ENCODE measurements at places on chromosomes 7 and 10.

DNA sequence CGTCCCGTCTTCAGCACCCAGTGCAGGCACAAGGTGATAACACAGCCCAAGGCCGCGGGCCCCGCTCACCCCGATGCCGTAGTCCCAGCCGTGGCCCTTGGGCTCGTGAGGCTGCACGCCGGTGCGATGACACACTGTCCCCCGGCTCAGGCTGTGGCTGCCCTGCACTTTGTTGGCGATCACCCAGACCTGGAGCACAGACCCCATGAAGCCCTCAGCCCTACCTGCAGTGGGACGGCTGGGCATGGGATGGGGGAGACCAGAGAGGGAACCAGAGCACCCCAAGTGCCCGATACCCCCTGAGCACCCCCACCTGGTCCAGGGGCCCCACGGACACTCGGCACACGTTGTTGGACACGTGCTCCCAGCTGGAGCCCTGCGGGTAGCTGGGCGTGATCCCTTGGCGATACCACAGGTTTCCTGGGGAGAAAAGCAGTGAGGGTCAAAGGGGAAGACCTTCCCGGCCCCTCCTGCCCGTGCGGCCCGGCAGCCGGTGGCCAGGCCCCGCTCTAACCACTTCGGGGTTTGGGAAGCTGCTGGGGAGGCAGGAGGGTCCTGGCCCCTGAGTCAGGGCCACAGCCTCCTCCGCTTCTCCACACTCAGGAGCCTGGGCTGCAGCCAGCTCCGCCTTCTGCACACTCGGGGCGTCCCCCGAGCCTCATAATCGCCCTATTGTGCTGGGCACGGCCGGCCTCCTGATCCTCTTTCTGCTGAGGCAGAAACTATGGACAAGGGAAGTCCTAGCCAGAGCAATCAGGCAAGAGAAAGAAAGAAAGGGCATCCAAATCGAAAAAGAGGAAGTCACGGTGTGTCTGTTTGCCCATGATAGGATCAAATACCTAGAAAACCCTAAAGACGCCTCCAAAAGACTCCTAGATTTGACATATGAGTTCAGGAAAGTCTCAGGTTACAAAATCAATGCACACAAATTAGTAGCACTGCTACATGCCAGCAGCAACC is 6.7 kb downstream of the BHLHA15 start:
- no peak for DNase-seq

DNA sequence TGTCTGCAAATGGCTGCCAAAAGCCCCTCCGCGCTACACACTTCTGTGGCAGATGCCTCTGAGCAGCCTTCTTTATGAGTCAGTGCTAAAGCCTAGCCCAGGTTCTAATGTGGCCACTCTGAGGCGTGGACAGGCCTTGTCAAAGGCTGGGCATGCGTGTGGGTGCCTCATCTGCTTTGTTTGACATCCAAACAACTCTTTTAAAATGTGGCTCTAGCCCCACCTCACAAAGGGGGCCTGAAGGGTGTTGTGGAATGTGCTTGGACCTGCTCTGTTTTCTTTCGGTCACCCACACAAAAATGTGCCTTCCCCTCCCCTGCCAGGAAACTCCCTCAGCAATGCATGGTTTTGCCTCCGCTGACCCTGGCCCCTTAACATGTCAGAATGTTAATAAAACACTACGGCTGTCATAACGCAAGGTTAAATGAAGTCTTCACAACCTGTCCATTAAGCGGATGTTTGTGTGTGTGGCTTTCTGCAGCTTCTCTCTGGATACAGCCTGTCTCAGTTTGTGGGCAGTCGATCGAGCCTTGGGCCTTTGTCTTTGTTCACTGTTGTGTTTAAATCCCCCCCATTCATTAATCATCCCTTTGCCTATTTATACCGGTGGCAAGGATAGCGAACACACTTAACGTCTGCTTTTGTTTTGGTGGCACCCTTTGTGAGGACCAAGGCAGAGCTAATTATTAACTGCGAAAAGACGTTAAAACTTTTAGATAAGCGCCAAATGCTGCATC is 718.9 kb downstream of the LRMDA start:
- DNase-seq: peak; percentile 80

- DNase-seq: peak; percentile 62
These were observed 41.1 kb downstream of the ASZ1 start for GRCh38 chr7:117386110-117386706.

GRCh38 chr7:4996696-4997222 is 37.8 kb upstream of the MMD2 start:
- DNase-seq: no peak

- peak; percentile 44 for DNase-seq
These were observed 176.0 kb upstream of the MYO3A start for GRCh38 chr10:25758041-25758457.

GRCh38 chr7:120941856-120942255 is 8.7 kb upstream of the ING3 start:
- no peak for DNase-seq

GRCh38 chr10:94035982-94036765 is 42.4 kb downstream of the PLCE1 start:
- no peak for DNase-seq

DNA sequence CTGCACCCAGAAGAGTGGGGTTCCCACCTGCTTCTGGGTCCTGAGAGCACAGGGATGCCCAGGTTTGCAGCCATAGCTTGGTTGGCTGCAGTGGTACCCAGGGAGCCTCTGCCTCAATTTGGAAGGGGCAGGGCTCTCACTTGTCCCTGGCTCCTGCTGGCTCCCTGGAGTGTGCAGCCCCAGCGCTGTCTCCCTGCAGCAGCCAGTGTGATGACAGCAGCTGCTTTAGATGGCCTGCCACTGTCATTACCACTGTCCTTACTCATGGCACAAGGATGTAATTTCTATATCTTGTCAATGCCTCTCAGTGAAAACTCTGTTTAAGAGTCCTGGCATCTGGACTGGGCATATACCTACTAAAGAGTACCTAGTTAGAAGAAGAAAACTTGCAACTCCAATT is 250.9 kb downstream of the KIF20B start:
- no peak for DNase-seq

DNA sequence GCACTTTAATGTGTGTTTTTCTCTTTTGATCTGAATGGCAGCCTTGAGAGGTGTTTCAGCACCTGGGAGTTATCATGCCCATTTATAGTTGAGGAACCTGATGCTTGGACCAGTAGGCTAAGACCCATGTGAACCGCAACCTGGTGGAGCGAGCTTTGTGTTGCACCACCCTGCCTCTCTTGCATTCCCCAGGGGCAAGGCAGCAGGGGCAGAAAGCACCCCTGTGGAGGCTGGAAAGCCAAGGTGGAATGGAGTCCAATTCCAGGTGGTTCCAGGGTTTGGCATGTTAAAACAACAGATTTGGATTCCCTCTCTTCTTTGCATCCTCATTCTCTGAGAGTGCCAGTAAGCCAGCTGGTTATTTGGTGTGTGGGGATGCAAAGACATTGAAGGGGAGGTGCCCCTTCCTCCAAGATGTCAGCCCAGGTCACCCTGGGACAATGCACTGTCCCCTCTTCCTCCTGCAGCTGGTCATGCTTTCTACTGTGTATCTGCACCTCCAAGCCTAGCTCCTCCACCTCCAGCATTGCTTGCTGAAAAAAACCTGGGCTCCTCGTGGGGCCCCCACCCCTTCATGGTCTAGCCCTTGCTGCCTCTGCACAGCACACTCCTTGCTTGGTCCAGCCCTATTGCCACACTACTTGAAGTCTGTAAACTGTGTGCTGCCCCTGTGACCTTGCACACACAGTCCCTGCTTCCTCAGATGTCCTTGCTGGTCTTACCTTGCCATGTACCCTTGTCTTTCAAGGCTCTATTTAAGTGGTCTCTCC is 5.6 kb upstream of the CDH23 start:
- no peak for DNase-seq

GRCh38 chr10:68261132-68261856 is 29.4 kb upstream of the ATOH7 start:
- no peak for DNase-seq

DNA sequence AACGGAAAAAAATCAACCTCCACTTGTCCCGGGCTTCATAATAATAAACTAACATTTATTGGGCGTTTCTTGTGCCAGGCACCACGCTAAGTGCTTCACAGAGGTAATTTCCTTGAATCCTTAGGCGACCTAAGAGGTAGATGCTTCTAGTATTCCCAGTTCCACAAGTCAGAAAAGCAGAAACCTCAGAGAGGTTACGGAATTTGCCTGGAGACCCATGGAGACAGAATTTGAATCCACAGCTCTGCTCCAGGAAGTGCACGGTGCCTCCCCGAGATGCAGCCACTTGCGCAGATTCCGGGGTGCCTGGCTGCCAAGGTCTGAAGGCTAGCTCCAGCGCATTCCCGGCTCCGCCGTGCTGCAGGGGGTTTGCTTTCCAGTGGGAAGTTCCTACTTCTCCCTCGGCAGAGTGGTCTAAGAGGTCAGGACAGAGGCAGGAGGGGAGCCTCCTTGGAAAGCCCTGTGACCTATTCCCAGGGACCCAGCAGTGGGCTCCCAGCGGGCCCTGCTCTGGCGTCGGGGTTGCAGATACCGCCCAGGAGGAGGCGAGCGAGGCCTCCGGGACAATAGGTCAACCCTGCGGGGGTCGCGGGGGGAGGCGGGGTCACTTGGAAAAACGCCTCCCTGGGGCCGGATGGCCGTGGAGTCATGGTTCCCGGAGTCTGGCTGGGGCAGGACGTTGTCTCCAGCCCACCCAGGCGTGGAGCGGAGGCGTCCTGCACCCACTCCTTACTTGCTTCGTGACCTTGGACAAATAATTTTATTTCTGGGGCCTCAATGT is 10.1 kb upstream of the NKX2-3 start:
- DNase-seq: no peak

DNA sequence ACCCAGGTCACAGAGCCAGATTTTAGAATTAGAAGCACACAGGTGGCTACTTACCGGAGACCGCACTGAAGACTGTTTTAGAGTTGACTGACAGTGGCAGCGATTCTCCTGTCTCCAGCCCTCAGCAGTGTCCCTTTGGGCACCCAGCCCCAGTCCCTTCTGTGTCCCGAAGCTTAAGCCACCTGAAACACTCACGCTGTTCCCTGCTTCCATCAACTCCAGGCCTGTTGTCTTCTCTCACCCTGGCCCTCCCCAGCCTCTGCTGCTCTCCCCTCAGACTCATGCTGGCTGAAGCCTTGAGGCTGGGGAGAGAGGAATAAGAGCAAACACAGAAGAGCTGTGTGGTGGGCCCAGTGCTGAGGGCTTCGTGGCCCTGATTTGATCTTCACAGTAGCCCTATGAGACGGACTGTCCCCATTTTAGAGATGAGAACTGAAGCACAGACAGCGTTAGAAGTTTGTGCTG is 10.6 kb downstream of the SAP25 start:
- no peak for DNase-seq

DNA sequence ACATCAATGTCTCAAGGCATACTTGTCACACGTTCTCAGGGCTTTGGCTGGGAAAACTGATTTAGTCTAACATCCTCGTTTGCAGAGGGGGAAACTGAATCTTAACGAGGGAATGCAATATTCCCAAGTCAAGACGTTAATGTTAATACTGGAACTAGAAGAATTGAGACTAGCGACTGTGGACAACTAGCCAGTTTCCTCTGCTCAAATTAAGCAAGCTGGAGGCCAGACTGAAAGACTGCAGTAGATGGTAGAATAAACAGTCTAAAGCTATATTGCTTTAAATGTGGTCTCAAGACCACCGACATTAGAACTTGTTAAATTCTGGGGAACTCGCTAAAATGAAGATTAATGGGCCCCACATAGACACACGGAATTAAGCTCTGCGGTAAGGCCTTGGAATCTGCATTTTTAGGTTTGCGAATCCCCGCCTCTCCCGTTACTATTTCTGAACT is 639 bp upstream of the TFAM start:
- peak; percentile 19 for DNase-seq

DNA sequence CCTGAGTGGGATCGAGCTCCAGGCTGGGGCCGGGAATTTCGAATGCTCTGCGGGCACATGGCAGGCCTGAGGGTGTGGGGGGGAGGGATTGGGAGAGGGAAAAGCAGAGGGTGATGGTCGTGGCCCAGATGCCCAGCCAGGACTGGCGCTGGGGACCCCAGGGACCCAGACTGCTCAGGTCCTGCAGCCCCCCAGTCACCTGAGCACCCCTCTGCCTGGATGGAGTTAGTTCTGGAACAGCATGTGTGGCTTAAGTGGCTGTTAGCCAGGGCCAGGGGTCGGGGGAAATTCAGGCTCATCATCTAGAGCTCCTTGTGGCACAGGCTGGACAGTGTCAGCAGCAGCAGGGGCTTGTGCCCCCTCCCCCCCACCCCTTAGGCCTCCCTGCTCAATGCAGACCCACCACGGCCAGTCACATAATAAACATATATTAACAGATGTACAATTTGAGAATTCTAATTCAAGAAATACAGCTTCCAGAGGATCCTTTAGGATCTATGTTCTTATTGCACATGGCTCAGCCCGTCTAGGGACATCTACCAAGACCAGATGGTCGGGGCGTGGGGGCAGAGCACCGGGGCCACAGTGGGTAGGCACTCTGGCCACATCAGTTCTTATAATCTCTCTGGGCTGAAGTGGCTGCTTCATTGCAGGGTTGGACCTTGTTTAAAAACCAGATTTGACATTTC is 22.2 kb downstream of the DNAJB12 start:
- DNase-seq: no peak

DNA sequence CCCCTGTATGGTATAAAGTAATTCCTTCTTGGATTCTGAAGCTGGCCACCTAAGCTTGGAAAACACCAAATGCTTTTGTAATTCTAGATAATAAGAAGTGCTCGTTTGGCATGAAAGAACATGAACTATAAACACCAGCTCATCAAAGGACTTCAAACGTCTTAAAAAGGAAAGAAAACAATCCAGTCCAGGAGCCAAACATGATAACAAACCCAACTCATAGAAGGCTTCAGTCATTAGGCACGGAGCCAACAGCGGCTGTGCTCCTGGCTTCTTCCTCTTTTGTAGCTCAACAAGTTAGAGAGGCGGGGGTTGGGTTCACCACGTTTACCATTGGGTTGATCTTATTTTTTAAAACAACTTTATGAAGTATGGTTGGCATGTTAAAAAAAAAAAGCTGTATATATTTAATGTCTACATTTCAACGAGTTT is 56.4 kb upstream of the ECHDC3 start:
- peak; percentile 66 for DNase-seq

DNA sequence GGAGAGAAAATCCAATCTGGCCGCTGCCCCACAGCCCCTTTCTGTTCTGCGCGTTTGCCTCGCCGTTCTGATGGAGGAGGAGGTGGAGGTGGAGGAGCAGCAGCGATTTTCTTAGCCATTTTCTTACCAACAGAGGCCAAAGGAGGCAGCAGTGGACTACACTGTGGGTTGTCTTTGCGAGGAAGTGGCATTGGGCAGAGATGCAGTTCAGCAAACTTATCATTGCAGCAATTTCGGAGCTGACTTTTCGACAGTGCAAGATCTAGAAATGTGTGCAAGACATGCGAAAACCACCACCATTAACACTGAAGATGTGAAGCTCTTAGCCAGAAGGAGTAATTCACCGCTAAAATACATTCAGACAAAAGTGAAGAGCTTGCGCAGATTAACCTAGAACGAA is 1.9 kb upstream of the ARL4A start:
- DNase-seq: no peak

DNA sequence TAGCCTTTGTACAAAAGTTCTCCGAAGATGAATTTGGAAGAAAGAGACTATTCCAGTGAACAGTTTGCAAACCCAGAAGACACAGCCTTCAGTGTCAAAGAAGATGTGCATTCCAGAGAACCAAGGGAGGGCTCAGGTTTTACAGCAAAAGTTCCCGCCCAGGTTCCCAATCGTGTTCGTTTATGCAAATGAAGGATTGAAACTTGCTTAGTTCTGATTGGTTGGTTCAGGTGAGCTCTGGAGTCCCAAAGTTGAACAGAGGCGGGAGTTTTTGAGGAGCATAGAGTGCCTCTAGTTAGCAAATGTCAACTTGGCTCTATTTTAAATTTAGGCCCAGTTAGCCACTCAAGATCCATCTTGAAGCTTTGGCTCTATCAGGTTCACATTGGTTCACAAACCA is 51.3 kb downstream of the TMEM270 start:
- DNase-seq: no peak
